NCI-H345 (cell line): ENCODE measurements at places on chromosomes 1 and 21.
A peak's percentile ranks its signal among the peaks of the same experiment; 100 is the strongest.

DNA sequence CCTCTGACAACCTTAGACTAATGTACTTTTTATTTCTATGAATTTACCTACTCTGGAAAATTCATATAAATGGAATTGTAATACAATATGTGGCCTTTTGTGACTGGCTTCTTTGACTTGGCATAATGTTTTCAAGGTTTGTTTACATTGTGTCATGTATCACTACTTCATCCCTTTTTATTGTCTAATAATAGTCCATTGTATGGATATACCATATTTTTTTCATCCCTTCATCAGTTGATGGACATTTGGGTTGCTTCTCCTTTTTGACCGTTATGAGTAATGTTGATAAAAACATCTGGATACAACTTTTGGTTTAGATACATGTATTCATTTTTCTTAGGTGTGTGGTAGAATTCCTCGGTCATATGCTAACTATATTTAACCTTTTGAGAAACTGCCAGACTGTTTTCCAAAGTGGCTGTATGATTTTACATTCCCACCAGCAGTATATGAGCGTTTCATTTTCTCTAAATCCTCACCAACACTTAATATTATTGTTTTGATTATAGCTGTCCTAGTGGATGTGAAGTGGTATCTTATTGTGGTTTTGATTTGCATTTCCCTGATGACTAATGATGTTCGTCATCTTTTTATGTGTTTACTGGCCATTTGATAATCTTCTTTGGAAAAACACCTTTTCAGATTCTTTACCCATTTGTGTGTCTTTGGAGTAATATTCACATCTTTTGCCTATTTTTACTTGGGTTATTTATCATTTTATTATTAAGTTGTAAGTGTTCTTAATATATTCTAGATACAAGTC is 3.5 kb downstream of the RO60 start:
- no peak for DNase-seq

DNA sequence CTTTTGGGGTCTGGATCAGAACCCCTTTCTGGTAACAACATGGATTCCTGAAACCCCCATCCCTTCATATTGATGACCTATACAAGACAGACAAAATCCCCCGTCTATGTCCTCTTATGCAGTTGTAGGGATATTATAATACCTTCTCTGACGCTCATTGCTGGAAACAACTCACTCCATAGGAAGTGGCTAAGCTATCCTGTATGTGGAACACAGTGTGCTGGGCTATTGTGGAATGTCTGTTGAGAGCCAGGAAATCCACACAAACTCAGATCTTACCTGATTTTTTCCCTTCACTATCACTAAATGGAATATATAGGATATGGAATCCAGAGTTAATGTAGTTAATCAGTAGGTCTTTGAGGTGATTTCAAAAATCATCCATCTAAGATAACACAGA is 17.7 kb upstream of the PIK3R3 start:
- DNase-seq, result no peak

- no peak for DNase-seq
Measured at GRCh38 chr1:111270771-111271463, 19.7 kb upstream of the CHIA start.

- no peak for DNase-seq
Measured at GRCh38 chr1:176768532-176768931, 305.6 kb downstream of the PAPPA2 start.

DNA sequence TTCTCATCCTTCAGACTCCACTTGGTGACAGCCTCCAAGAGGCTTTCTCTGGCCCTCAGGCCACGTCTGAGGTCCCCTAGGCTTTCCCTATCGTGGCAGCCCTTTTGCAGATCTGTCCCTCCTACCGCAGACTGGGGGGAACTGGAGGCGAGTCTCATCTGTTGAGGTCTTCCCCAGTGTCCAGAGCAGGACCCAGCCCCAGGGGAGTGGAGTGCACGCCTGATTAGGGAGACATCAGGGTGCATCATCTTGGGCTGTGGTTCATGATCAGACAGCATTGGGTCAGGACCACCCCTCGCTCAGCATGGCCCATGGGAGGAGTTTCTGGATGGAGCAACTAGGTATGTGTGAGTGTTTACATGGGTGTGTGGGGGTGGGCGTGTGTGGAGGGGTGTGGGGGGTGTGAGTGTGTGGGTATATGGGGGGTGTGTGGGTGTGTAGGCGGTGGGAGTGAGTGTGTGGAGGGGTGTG is 8.5 kb upstream of the MATN1 start:
- no peak for DNase-seq

DNA sequence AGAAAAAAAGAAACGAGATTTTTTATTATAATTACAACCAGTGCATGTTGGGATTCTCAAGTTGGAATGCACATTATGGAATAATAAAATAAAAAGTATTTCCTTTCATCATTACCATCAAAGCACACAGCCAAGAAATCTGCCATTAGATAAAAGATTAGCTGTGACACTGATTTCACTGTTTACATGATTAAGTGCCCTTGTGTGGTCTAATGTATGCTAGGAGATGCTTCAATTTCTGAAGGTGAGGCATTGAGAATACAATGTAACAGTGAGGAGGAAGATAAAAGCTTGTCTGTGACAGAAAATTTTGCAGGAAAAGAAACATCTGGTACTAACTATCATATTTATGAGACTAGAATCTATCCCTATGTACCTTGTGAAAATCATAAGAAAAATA is 409.7 kb upstream of the PRMT6 start:
- no peak for DNase-seq

DNA sequence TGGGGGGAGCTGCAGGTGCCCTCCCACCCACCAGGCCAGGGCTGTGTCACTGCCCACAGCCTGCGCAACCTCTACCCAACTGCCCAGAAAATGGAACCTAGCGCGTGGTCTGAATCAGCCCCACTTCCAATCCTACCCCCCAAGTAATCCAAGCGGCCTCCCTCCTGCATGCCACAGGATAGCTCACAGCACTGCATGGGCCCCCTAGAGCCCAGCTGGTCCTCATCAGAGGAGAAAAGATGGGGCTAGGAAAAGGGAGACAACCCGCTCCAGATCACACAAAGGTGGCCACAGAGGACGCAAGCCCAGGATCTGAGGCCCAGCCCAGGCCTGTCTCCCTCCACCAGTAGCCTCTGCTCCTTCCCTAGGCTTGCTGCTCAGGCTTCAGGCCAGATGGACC is 6.2 kb downstream of the ADGRB2 start:
- DNase-seq, result no peak

DNA sequence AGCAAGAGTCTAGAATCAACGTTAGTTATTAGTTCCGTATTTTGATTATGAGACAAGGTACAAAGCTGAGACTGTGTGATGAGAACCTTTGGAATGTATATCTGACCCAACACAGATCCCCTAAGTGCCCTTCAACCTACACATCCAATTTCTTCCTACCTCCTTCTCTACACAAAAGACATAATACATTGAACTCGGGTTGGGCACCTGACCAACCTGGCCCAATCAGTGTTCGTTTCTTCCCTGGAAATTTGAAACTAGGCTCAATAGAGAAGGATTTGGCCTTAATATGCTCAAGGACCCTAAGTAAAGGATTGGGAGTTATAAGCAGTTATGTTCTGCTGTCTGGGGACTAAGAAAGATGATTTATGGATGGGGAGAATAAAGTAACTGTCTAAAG is 12.1 kb downstream of the ITSN1 start:
- DNase-seq, result no peak

- DNase-seq, result peak; percentile 11
Measured at GRCh38 chr1:24317081-24317480, 2.1 kb upstream of the GRHL3 start.

- no peak for DNase-seq
Measured at GRCh38 chr1:239044829-239045228, 341.5 kb upstream of the CHRM3 start.

GRCh38 chr21:46515109-46515508 is 56.4 kb downstream of the DIP2A start:
- DNase-seq, result no peak

- no peak for DNase-seq
Measured at GRCh38 chr1:26729633-26730032, 33.8 kb downstream of the ARID1A start.

DNA sequence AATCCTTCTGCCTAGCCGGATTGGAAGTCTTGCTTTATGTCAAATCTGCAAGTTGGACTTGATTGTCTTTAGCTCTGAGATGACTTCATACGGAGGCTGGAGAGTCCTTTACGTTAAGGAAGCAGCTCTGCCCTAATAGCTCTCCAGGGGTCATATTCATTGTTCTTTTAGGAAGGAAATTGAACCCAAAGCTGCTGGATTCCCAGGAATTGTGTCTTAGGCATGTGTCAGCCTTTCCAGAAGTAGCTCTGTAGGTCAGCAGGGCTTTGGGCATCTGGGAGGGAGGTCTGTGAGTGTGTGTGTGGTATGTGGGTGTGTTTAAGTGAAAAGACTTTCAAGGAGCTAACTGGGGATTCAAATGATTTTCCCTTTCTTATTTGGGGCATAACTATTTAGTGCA is 82.4 kb downstream of the ABCA4 start:
- DNase-seq, result no peak

DNA sequence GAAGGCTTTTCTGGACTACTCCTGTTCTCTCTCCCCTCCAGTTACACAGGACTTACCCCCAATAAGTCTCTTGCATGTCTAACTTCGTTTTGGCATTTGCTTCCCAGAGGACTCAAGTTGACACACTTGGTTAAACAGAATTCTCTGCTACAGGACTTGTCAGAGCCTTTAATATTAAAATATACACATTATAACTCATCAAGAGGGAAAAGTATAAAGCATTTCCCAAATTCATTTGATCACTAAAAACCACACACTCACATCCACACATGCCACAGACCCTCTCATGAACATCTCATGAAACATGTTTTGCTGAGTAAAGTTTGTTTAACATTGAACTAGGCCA is 8.7 kb upstream of the CAPN2 start:
- no peak for DNase-seq

GRCh38 chr1:85027242-85027983 is 20.9 kb downstream of the MCOLN3 start:
- no peak for DNase-seq

DNA sequence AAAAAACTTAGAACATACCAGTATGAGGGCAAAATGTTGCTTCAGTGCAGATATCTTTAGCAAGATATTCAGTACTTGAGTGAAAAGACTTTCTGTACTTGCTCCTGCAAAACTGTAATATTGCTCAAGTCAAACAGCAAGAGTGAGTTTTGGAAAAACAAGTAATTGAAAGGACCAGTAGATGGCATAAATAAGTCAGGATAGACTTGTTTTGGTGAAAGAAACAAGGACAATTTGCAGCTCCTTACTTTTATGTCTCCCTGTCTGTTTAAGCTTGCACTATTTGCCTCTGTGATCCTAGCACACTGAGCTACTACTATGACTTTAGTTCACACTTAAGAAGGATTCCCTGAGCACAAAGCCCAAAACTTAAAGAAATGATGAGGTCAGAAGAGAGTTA is 39.1 kb downstream of the IFI44 start:
- no peak for DNase-seq

DNA sequence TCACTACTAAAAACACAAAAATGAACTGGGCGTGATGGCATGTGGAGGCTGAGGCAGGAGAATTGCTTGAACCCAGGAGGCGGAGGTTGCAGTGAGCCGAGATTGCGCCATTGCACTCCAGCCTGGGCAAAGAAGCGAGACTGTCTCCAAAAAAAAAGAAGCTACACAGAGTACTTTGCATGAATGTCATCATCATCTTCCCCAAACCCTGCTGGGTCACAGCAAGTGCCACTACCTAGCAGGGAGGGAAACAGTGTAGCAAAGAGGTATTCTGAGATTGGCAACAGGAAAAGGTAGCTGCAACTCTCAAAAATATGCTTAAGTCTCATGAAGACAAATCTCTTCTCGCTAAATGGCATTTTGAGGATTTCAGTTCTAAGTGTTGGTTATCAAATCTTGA is 12.8 kb downstream of the NDC1 start:
- no peak for DNase-seq

DNA sequence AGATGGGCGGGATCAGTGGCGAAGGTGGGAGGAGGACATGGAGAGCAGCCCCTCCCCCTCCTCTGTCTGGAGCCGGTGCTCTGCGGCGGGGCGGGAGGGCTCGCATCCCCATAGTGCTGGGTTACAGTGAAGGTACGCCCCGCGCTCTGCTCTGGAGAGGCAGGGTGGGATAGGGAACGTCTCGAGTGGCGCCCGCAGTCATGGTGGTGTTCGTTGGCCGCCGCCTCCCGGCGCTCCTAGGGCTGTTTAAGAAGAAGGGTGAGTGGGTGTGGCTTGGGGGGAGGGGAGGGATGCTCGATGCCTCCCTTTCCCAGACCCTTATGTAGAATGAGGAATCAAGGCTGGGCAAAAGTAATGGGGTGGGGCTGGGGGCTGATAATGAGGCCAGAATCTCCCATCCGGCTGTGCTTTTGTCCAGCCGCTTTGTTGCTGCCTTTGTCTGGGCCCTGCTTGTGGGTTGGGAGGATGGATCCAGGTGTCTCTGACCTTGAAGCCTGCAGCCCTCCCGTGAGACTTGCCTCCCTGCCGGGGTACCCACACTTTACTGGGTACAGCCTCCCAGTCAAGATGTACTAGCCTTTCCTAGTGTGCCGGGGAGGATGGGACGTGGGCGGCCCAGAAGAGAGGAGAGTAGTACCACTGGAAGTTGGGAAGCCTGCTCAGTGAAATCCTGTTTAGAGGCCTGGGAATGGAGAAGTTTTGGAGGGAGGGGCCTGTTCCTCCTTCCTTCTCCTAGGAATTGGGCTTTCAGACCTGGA is 51.4 kb downstream of the YARS1 start:
- DNase-seq, result peak; percentile 67
